ENCODE measurements at places on chromosomes 4 and X. TPM values are rescaled to one million over a fixed set of nuclear protein-coding genes. Genes with fewer than 3 reads are reported as not detected.

DCAF4L1 gene
- 0.56 TPM for total RNA-seq

DNA sequence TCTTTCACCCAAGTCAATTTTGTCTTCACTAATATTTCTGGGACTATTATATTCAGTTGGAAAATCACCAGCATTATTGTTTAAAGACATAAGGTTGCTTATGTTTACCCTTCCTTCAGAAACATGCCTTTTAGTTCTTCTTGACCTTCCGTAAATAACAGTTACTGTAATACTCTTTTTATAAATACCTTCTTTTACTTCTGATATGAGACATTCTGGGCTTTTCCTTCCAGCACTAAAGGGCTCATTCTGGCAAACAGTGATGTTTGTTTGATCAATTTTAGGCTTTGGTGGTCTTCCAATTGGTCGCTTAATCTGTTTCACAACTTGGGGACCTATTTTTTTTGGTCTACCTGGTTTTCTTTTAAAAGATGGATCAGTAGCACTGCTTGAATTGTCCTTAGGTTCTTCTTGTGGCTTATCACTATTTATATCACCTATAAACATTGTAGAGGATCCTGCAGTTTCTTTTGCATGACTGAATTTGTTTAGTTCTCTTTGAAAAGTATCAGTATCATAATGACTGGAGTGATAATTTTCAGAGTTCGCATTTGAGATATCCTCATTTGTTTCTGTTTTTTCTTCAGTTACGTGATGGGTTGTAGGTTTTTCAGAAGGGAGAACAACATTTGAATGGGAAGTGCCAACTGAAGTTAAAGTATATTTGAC, 64.8 kb downstream of the NCAPG start:
- no peak for DNase-seq

- no peak for DNase-seq
Measured at GRCh38 chr4:189124791-189125190, 815.9 kb upstream of the FRG1 start.

GRCh38 chrX:149515954-149516602, 11.0 kb upstream of the IDS start:
- DNase-seq = no peak

DNA sequence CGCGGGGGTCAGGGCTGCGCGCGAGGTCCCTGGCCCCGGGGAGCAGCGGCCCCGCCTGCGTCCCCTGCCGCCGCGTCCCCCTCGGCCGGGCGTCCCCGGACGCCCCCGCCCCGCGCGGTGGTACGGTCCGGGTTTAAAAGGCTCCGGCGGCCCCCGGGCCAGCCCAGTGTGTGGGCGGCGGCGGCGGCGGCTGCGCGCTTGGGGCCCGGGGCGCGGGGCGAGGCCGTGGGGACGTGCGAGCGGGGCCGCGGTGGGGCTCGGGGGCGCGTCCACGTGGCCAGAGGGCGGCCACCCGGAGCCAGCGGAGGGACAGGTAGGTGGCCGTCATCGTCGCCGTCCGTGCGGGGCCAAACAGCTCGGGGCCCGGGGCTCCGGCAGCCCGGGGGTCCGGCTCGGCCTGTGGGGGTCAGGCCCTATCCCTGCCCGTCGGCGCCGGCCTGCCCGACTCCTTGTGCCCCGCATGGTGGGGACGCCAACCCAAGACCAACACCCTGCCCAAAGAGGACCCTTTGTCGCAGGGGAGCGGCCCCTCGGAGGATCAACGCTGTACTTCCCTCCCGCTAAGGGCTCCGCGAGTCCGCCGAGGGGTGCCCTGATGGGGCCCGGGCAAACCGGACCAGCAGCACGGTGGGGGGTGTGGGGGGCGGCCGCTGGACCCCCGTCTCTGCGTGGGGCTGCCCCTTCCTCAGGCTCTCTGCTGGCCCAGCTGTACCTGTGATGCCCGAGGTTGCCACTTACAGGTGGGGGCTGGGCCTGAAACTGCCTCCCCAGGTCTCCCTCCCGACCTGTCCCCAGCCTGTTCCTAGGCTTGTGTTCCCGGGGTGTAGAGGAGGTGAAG, at the start of gene PLXNA3:
Gene PLXNA3 (plus strand): TSS at position 166 of the 838 bp plus-strand sequence. CDS start 1,903 bp downstream, outside the sequence.
- no peak for DNase-seq

GRCh38 chrX:124415115-124415800, 68.9 kb downstream of the SH2D1A start:
- DNase-seq = no peak

LRP2BP gene
- 1.3 TPM for total RNA-seq

GRCh38 chrX:113770071-113770470, 813.8 kb upstream of the HTR2C start:
- DNase-seq = no peak

ADAMTS3 gene
- 0.80 TPM for total RNA-seq

DNA sequence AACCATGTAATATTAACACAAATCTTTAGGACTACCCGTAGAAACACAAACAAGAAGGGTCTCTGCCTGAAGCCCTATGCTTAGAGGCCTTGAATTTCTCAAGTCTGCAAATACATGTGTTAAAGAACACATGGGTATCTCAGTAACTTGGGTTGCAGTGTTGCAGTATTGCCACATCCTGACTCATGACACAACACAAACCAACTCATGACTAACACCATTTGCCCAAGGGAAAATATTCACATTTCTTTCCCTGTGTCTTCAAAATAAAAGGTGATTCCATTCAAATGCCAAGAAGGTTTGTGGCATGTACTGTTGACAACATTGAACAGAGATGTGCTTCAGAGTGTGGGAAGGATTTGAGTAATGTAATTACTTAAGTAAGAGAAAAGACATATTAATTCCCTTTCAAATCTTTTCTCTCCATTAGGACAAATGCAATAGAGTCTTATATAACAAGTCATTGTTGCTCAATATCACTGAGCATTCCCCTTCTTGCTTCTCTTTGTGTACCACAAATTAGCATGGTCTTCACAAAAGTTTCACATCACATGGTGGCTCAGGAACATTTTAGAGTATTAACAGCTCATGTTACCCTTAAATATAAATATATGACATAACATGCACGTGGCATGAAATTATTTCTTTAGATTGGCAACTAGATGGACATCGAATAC, 487.1 kb downstream of the STPG2 start:
- DNase-seq = no peak

PTPN13 gene
- total RNA-seq = 97.3 TPM

DNA sequence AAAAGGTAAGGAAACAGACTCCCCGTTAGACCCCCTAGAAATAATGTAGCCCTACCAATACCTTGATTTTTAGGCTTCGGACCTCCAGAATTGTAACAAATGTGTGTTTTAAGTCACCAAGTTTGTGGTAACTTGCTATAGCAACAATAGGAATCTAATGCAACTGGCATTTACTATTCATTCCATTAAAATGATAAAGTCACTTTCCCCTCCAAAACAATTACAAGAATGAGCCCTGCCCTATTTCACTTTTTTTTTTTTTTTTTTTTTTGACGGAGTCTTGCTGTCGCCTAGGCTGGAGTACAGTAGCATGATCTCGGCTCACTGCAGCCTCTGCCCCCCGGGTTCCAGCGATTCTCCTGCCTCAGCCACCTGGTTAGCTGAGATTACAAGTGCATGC, 3.5 kb upstream of the DDX60L start:
- DNase-seq = no peak

TSC22D3 gene
- total RNA-seq = 734 TPM

DNA sequence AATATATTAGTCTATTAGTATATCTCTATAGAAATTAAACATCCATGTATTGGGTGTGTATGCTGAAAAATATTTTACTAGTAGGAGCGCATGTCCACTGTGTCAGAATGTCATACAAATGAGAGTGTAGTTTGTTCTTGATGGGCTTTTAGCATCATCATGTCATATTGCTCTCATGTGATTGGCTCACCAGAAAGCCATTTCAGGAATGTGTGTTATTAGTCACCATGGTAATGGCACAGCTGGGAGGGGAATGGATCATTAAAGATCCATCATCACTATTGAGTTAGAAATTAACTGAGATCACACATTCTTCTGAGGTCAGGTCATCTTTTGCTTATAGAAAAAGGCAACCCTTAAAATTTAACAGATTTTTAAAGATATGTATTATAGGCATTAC, 77.3 kb downstream of the PHEX start:
- no peak for DNase-seq

- no peak for DNase-seq
Measured at GRCh38 chrX:150873616-150874015, 24.9 kb downstream of the CD99L2 start.

TCP11X2 gene
- total RNA-seq = not detected

- no peak for DNase-seq
Measured at GRCh38 chr4:99179626-99180025, 35.5 kb upstream of the ADH4 start.

GRCh38 chr4:182585321-182585720, 331.9 kb downstream of the DCTD start:
- DNase-seq = no peak

- DNase-seq = no peak
Measured at GRCh38 chr4:169663831-169664230, 43.5 kb downstream of the CLCN3 start.

DNA sequence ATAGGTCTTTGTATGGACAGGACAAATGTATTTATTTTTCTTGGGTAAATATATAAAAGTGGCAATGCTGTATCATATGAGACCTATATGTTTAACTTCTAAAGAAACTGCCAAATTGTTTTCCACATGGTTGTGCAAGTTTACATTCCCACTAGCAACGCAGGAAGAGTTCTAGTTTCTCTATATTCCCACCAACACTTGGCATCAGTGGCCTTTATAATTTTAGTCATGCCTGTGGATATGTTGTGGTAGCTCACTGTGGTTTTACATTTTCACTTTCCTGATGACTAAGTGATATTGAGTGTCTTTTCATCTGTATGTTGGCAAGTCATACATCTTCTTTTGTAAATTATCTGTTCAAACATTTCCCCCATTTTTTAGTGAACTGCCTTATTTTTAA, 126.0 kb downstream of the EMCN start:
- no peak for DNase-seq

GRCh38 chrX:85109235-85109634, 105.6 kb downstream of the APOOL start:
- DNase-seq = no peak

GRCh38 chr4:73901031-73901430, 31.8 kb downstream of the CXCL1 start:
- DNase-seq = no peak

TBC1D25 gene
- total RNA-seq = 18.7 TPM

PROM1 gene
- total RNA-seq = 4.8 TPM

GRCh38 chr4:179163147-179163546, 1720.9 kb upstream of the AGA start:
- no peak for DNase-seq

DNA sequence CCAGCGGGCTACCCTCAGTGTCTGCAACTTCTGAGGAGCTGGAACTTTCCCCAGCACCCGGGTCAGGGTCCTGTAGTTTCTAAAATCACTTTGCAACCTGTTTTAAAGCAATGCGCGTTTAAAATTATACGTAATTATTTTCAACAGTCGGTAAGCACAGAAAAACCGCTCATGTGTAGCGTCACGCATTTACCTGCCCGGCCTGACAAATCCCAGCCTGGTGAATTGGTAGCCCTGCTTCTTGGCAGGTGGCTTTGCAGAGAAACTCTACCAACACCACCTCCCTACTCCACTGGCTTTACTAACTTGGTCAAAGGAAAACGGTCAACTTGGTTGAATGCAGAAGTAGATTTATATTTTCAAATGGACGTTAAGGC, 640 bp downstream of the BANK1 start:
- DNase-seq = no peak
